ENCODE measurements at places on chromosomes 6 and 20. TPM values are rescaled to one million over a fixed set of nuclear protein-coding genes. Genes with fewer than 3 reads are reported as not detected.

GRCh38 chr6:22357724-22358189 is 60.9 kb upstream of the PRL start:
- ATAC-seq = no peak

The HELZ2 gene
- 32.0 TPM for total RNA-seq

The BTN1A1 gene
- not detected for total RNA-seq

- ATAC-seq = no peak
Measured at GRCh38 chr20:41616228-41616627, 1.9 kb downstream of the CHD6 start.

GRCh38 chr6:36752187-36752885 is 54.7 kb downstream of the RAB44 start:
- ATAC-seq = peak; percentile 69

- ATAC-seq = peak; percentile 75
Measured at GRCh38 chr6:31752739-31753319, 9.6 kb upstream of the SAPCD1 start.

DNA sequence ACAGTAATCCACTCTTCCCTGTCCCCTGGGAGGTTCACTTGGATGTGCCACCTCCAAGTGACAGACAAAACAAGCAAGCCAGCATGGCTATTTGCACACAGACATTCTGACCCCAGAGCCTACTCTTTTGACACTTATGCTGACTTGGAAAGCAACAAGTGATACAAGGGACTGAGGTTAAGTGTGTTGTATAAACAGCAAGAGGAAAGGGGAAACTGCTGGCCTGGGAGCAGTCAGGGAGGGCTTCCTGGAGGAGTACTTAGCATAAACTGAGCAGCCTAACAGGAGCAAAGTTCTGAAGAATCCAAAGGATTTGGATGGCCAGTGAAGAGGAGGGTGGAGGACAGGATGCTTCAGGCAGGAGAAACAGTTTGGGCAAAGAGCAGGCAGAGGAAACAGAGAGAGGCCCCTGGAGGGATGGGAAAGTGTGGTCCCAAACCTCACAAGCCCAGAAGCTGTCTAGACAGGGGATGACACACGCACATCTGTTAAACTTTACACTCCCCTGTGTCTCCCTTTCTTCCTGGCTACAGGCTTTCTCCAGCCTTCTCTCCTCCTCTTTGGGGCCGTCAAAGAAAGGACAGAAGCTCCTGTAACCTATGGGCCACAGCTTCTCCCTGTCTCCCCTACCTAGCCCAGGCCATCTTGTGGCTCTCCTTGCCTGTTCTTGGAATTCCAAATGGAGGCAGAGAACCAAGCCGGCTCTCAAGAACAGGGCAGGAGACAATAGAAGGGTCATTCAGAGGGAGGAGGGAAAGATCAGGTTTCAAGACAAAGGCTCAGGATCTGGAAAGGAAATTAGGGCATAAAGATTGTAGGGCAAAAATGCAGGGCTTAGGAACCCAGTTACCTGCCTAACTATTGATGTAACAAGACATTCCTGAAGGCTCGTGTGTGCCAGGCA is 19.3 kb downstream of the SULF2 start:
- no peak for ATAC-seq

DNA sequence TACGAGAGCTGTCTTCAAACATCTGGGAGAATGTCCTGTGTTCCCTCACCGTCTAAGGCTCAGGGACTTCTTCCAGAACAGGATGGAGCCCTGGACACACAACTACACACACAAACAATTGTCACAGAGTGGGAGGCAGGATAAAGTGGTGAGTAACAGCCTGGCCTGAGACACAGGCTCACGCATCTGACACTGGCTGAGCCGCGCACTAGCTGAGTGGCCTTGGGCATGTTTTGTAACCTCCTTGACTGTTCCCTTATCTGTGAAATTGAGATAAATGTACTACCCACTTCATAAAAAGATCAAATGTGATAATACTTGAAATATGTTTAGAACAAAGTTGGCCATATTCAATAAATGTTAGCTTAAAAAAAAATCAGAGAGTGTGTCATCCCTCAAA is 132.4 kb upstream of the ARMC2 start:
- ATAC-seq = no peak

DNA sequence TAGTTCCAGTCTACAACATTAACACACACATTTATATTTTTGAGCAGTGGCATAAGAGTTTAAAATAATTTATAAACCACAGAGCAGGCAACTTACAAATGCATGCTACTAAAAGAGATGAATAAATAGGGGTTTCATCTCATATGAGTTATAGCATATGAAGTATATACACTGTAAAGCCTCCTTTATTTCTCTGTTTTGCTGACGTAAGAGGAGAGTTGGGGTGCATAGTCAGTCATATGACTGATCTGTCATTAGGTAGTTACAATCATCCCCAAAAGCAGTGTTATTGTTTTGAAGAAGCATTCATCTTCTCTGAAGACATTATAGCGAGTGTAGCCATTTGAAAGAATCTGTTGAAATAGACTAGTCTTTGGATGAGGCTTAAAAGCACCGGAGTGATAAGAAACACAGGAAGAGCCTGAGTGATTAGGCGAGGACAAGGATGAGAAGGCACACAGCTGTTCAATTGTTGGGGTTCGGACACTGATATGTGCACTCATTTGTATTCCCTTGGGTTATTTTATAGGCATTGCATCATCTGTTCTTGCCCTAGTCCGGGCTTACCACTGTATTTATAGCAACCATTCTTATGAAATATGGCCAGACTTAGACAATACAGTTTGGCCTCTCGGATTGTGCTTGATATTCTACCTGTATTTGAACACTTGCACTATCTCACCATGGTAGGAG is 325.7 kb downstream of the SAMD5 start:
- no peak for ATAC-seq

DNA sequence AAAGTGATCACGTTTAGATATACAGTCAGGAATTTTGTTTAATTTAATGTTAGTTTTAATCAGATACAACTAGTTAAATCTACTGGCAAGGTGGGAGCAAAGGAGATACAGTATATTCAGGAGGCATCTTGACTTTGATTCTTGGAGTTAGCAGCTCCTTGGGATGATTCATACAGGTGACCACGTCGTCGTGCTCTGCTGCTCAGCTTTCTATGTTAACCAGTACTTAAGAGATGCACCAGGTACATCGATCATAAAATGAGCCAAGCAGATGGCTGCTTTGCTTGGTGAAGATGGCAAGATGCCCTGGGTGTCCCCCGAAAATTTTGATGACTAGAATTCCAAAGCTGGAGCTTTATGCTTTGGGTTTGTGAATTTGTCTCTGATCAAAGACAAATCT is 64.7 kb downstream of the TBC1D7 start:
- no peak for ATAC-seq

DNA sequence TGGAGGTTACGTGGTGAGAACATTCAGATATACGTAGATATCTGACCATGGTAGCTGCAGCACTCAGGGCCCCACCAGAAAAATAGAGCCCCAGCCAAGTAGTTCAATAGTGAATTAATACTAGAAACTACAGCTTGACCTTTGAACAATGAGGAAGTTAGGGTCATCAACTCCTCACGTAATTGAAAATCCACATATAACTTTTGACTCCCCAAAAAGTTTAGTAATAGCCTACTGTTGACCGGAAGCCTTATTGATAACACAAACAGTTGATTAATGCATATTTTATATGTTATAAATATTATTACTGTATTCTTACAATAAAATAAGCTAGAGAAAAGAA is 117.9 kb downstream of the SNX5 start:
- no peak for ATAC-seq

- ATAC-seq = no peak
Measured at GRCh38 chr6:117505311-117505710, 22.8 kb downstream of the DCBLD1 start.

- no peak for ATAC-seq
Measured at GRCh38 chr20:23363257-23363649, 1.3 kb downstream of the GZF1 start.

- ATAC-seq = no peak
Measured at GRCh38 chr20:16407251-16408067, 165.8 kb downstream of the KIF16B start.

The CLDN20 gene
- total RNA-seq = not detected

GRCh38 chr6:90219209-90219985 is 77.2 kb downstream of the BACH2 start:
- peak; percentile 42 for ATAC-seq

- ATAC-seq = peak; percentile 75
Measured at GRCh38 chr20:59772931-59773913, 160.2 kb downstream of the SYCP2 start.

GRCh38 chr20:60063739-60064380 is 105.6 kb downstream of the CDH26 start:
- no peak for ATAC-seq

- ATAC-seq = no peak
Measured at GRCh38 chr6:151060766-151061531, 178.8 kb upstream of the AKAP12 start.

The ZCCHC3 gene
- total RNA-seq = 6.2 TPM

The SYCP2L gene
- total RNA-seq = not detected

- no peak for ATAC-seq
Measured at GRCh38 chr20:34445177-34446065, 70.8 kb upstream of the DYNLRB1 start.

DNA sequence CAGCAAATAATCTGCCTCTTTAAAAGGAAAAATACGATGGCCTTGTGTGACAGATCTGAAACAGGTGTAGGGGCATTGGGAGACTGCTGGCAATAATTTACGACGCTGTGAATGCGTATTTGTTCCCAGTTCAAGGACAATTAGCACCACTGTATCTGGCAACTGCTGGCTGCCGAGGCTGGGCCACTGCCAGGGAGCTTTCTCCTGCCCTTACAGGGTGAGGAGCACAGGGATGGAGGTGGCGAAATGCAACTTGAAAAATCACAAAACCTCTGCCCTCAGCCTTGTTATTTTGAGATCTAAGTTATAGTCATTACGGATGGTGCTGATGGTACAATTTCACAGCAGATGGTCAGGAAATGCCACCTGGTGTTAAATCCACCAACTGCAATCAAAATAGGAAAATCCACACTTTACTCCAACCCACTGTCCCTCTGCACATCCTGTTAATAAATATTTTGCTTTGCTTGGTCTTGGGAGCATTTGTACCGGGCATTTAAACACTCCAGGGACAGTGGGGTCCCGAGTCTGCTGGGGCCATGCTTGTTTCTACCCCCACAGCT is 6.4 kb downstream of the MYLK4 start:
- ATAC-seq = no peak
